ENCODE measurements at places on chromosomes 5 and 9.
A peak's percentile ranks its signal among the peaks of the same experiment; 100 is the strongest.

DNA sequence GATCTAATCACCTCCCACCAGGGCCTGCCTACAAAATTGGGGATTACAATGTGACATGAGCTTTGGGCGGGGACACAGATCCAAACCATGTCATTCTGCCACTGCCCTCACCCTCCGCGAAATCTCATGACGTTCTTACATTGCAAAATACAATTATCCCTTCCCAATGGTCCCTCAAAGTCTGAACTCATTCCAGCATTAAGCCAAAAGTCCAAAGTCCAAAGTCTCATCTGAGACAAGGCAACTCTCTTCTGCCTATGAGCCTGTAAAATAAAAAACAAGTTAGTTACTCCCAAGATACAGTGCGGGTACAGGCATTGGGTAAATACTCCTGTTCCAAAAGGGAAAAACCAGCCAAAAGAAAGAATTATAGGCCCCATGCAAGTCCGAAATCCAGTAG, 14.6 kb upstream of the PCDHAC2 start:
- DNase-seq: no peak

DNA sequence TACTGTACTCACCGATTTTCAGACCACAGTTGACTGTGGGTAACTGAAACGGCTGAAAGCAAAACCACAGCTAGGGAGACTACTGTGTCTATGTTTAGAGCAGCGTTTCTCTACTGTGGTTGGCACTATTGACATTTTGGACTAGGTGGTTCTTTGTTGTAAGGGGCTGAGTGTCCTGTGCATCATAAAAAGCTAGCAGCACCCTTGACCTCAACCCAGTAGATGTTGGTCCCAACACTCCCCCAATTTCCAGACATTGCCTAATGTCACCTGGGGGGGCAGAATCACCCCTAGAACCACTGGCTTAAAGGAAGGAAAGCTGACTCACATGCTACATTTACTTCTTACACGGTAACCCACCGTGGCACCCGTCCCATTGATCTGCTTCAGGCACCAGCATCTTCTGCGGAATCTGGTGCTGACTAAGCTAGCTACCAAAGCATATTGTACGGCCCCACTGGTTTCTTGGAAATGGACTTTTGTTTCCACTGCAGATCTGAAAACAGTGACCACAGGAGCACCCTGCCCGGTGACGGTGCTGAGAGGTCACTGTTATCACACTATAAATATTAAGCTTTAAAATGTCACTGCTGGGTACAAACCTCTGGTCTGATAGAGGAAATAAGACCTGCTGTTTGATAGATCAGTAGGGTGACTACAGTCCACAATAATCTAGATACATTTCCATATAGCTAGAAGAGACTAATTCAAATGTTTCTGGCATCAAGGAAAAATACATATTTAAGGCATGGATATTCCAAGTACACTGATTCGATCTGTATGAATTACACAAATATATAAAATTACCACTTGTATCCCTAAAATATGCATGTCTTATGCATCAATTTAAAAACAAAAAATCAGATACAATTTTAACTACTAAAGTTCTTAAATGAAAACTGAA, 151.4 kb downstream of the HSD17B3 start:
- no peak for DNase-seq

DNA sequence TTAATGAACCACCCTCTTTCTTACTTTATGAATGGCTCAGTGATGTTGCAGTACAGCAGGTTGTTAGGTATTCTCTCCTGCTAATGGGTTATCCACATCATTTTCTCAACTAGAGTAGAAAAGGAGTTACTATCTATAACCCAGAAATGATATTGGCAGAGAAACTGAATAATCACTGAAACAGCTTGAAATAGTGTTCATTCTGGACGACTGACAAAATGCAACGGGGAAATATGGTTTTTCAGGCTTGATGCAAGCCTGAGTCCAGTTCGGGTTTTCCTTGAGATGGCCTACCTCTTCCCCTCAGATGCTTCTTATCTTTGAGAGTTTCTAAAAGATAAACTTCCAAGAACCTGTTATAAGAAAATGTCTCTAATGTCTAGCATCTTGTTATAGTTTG, 187.3 kb downstream of the RAB3C start:
- no peak for DNase-seq

GRCh38 chr9:97502984-97503861, 1.8 kb downstream of the TMOD1 start:
- DNase-seq: no peak

DNA sequence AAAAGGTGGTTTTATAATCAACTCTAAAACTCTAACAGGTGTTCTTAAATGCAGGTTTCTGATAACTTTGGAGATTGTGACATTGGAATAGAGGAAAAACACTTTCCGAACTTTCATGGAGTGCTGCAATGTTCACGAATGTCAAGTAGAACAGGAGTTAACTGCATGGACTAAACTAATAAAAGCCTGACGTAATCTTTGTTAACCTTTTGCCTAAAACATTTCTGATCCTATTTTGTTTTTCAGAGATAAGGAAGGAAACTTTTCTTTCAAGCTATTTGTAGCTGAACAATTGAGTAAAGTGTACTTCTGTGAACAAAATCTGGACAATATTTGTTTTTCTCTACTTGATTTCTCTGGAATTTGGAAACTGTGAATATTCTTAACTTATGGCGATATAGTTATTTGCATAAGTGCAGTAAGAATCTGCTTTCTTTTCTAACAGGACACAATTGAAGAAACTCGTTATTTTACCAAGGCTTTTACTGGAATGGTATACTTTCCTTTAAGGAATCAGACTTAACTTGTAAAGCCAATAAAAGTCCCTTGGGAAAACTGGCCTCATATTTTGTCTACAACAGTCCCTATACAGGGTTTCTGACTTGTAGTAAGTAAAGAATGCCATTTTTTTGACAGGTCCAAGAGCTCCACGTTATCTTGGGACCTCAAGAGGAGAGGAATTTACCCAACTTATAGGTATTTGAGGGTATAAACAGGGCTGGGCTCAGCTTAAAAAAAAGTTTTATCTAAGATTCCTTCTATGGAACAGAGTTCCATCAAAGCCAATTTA, 154.7 kb downstream of the NXNL2 start:
- no peak for DNase-seq

DNA sequence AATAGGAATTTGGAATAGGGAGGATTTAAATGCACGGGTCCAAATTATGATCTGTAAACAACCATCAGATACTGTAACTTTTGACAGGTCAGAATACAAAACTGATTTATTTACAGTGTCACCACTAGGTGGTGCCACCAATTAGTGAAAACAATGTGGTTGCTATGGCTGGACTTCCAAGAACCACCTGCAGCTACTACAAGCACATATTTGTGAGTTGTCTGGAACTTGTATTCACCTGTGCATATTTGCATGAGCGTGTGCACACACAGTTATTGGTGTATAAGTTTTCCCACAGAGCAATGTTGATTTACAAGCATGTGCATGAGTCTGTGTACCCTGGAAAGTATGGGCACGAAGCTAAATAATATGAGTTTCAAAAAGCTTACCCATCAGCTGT, 3.0 kb upstream of the HRCT1 start:
- peak; percentile 29 for DNase-seq

DNA sequence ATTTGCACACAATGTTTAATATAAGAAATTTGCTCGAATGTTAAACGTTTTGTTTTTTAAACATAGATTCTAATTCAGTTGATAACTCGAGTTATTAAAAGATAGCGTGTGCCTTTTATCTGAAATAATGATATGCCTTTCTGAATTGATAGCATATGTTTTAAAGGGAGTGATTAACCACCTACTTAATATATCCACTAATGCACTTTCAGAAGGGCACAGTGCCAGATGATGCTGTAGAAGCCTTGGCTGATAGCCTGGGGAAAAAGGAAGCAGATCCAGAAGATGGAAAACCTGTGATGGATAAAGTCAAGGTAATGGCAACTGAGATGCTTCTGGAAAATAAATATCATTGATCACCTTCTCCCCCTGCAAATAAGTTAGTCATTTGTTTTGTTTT, 53.9 kb downstream of the ERAP1 start:
- peak; percentile 41 for DNase-seq

GRCh38 chr5:153896117-153896516, 142.6 kb downstream of the FAM114A2 start:
- no peak for DNase-seq

- DNase-seq: no peak
These were observed 93.7 kb downstream of the NFIB start for GRCh38 chr9:14220256-14220655.

- DNase-seq: no peak
These were observed 53.7 kb downstream of the SRFBP1 start for GRCh38 chr5:122015471-122015870.

- no peak for DNase-seq
These were observed 1176.4 kb upstream of the CDH18 start for GRCh38 chr5:21164425-21164824.

GRCh38 chr5:132268769-132269551, 11.5 kb downstream of the PDLIM4 start:
- DNase-seq: no peak

DNA sequence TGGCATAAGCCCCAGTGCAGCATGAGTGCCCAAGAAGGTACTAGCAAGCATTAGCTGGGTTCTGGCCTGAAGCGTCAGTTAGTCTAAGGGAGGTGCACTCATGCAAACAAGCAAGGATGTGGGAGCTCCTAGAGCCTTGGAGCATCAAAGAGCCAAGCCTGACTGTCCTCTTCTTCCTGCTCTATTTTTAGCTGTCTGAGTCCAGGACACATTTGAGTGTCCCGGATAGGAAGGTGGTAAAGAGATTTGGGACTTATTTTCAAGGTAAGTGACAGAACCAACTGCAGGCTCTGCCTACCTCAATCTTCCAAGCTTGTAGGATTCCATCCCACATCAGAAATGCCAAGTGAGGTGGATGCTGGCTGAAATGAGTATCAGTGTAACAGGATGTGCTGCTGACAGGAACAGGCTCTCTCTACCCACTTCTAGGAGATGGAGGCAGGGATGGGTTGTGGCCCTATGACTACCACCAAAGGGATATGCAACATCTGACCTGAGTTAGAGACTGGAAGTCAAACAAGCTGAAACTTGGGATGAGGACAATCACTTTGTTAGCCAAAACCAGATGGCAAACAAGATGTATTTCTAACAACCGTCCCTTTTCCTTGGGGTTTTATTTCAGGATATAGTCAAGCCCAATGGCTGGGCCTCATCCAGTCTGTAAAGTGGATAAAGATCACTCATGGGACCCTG, 15.1 kb downstream of the MACROH2A1 start:
- no peak for DNase-seq

DNA sequence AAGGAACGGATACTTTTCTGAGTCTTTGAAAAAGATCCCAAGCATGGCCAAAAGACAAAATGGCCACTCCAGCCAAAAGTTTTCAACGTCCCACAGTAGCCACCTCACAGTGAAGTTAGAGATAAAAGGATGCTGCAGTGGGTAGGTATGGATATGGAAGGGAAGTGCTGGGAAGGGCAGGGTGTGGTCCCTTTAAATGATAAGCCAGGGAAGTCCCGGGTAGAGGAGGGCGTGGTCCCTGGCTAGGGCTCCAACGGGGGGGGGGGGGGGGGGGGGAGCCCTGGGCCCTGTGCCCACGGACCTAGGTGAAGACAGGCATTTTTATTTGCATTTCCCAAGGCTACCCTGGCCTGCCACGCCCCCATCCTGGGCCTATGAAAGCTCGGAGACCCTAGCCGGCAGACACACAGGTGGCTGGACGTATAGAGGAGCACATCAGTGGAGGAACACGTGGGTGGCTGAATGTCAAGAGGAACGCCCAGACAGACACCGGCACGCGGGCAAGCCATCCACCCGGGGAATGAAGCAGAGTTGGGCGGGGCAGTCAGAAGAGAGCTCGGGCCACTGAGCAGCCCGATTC, 306.7 kb downstream of the NFIB start:
- no peak for DNase-seq

GRCh38 chr5:132688536-132689339, 14.9 kb downstream of the IL4 start:
- DNase-seq: no peak

GRCh38 chr9:89668216-89668865, 63.5 kb downstream of the GADD45G start:
- peak; percentile 78 for DNase-seq

GRCh38 chr5:115686051-115686737, 60.4 kb upstream of the TMED7 start:
- DNase-seq: peak; percentile 31

DNA sequence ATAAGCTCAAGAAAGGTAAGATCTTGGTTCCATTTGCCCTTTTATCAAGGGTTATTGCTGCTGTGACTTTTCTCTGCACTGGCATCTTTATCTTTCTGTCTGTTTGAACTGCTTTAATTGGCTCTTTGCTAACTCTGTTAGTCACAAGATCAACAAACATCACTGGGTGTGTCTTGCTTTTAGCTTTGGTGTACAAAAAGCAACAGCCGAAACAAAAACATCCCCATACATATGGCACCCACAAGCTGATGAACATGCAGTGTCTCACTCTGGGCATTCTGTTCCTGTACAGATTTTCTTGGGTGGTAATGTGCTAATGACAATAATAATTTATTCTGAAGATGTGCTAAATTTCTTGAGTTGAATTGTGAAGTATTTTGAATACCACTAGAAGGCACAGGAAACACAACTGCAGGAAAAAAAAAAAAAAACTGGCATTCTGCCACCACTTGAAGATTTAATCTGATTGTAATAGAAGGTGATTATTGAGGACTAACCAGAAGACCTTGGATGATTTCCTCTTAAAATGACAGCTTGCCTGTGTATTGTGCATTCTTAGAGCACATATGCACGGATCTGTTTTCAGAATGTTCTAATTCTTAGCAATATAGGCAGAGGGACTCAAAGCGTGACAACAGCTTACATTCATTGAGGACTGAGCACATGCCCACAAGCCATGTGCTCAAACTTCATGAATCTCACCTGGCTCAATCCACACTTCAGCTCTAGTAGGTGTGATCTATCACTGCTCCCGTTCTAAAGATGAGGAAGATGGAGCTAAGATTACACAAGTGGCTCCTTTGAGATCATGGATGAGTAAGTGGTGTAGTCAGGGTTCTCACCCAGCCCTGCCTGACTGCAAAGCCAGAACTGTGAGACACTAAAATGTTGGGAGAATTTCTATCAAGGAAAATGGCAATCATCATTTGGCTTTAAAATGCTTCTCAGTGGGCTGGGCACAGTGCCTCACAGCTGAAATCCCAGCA, 96.4 kb downstream of the EBF1 start:
- DNase-seq: peak; percentile 61

DNA sequence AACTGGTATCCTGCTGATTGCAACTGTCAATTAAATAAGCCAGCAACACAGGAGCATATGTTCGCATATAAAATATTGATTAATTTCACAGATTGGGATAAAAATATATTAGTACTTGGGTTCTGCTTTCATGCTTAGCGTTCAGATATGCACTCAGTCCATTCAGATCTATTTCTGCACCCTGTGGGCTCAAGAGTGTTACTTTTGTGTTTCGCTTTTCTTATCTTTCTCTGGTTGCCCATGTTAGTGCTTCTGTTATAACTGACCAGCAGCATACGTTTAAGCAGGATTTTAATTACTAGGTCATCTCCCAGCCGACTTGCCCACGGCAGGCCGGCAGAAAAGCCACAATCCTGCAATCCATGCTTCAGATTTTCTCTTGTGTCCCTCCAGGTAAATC, 289.1 kb downstream of the EBF1 start:
- no peak for DNase-seq

GRCh38 chr9:92036756-92037155, 78.5 kb downstream of the SPTLC1 start:
- no peak for DNase-seq

- DNase-seq: no peak
These were observed 1342.1 kb upstream of the C9orf72 start for GRCh38 chr9:28915202-28915930.
